ENCODE measurements at places on chromosomes 3 and 15.

- DNase-seq, result no peak
These were observed 30.0 kb downstream of the KLHL25 start for GRCh38 chr15:85764649-85765277.

- DNase-seq, result no peak
These were observed 127.4 kb downstream of the TIGIT start for GRCh38 chr3:114421204-114421603.

DNA sequence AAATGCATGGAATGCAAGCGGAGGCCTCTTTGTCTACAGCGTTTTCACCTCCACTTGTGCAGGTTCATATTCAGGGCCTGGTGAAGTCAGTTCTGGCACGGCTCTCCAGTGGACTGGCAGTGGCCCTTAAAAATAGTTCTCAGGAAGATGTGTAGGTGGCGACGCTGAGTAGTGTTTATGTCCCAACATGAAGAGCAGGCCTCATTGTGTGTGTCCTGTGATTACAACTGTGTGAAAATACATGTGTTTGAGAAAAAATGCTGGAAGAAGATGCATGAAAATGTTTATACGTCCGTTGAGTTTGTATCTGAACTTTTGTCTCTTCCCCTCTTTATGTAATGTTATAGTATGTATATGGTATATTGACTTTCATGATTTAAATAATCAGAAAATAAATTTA is 7.2 kb downstream of the LIPC start:
- DNase-seq, result no peak

DNA sequence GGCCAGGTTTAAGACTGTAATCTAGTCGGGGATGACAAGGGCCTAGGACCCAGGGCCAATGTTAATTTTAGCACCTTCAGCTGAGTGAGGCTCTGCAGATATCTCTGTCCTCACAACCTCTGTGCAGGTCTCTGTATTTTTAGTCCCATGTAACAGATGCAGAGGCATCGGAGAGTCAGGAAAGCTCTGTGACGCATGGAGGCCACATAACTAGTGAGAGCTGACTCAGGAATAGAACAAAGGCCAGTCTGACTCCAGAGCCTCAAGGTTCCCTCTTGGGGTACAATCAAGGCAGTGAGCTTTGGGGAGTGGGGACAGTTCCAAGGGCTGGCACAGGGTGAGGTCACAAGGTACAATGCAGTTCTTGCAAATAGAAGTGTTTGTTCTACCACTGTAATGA is 31.0 kb downstream of the FSTL1 start:
- no peak for DNase-seq

GRCh38 chr3:127287840-127288239 is at the start of gene PRR20G:
PRR20G (minus strand) TSS chr3:127288046; CDS start chr3:127287365, 681 bp downstream.
- no peak for DNase-seq

DNA sequence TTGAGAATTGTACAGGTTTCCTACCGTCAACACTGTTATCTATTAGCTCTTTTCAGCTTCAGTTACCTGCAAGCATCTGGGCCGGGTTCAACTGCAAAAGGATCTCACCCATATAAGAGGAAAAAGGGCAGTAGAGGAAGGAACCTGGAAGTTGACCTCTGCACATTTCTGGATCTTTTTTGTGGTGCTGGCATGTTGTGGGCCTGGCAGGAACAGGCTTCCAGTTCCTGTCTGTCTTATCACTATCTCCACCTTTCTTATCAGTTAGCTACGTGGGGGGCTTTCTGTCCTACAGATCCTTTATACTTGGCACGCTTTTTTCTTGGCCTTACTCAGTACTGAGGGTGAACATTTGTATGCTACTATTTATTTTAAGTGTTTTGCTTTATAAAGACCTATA is 42.2 kb upstream of the TJP1 start:
- DNase-seq, result no peak

GRCh38 chr3:100813828-100814227 is 104.5 kb downstream of the TFG start:
- DNase-seq, result no peak
